CD4-positive, alpha-beta T cell treated with Interleukin-4 for 4 hours (primary cell): ENCODE measurements at places on chromosomes 7 and 10.

DNA sequence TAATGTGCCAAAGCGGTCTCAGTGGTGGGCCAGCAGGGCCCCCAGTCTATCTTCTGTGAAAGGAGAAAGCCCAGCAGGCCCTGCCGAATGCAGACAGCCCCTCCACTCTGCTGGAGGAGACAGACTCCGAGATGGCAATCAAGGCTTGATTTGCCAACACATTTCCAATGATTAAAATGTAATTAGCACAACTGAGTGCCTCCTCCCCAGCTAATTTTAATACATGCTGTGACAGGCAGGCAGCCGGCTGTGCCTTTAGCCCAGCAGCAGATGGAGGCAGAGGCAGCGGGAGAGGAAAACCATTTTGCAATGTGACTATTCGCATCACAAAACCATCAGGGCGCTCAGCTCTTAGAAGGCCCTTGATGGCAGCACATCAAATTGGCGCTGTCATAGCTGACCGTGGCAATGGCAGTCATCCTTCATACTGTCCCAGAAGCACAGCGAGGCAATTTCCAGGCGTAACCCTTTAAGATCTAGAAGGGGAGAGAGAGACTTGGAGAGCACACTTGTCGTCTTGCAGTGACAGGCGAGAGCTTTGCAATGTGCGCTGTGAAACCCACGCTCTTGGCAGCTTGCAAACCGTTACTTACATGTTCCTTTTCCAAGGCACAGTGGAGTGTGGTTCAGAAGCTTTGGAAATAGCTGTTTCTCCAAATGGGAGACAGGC, 714.8 kb upstream of the GALNT17 start:
- no peak for DNase-seq

GRCh38 chr10:111836571-111836970, 347.0 kb downstream of the GPAM start:
- DNase-seq = no peak

DNA sequence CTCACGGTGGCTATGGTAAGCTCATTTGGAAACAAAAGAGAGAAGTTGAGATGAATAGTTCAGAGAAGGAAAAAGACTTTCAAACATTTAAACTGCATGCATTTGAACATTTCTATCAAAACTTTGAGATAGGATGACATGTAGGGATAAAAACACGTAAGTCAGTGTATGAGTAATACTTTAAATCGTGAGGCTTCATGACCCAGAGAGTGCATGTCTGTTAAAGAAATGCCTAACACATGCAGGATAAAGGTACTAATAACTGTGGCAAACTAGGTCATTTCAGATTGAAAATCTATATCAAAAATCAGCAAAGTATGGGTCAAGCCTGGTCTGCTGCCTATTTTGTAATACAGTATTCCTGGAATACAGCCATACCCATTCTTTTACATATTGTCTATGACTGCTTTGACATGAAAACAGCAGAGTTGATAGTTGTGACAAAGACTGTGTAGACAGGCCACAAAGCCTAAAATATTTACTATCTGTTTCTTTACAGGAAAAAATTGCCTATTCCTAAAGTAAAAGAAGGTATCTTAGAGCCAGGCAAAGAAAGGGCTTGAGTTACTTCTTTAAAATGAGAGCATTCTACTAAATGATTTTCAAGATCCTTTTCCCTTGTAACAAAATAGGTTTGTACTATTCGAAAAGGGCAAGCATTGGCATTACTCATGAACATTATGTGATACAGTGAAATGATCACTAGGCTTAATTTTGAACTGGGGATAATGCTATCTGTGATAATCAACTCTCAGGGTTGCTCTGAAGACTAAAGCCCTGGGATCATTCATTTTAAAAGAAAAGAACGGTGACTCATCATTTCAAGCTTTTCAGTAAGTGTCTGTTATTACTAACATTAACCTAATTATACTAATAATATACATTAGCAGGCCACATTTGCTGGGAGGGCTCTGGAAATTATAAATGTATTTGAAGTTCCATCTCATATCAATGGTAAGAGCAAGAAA, 185.9 kb downstream of the CRPPA start:
- no peak for DNase-seq

DNA sequence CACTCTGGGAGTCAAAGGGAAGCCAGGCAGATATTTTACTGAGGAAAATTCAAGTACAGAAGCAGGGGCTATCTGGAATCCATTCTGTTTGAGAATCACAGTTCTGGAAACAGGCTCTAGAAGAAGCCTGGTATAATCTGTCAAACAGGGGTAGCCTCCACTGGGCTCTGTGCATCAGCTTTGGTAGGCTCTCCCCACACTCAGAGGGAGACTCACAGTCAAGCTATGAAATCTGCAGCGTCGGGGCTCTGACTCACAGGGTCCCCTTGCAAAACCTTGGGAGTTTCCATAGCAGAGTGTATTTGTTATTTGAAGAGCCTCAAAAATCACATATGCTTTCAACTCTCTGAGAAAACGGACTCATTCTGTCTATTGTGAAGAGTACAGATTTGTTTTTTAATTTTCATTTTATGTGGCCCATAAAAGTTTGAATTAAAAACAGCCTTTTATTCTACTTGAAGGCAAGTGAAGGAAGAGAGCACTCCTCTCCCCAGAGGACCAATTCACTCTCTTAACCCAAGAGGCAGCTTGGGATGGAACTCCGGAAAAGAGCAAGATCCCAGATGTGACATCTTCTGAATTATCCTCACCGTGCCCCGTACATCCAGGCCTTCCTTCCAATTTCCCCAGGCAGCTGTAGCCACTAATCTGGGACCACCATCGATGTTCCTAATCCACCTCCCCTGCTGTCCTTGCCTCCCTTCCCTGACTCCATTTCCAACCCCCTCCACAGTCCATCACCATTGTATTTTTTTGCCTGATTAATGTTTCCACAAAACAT, 590.9 kb upstream of the MGMT start:
- no peak for DNase-seq

DNA sequence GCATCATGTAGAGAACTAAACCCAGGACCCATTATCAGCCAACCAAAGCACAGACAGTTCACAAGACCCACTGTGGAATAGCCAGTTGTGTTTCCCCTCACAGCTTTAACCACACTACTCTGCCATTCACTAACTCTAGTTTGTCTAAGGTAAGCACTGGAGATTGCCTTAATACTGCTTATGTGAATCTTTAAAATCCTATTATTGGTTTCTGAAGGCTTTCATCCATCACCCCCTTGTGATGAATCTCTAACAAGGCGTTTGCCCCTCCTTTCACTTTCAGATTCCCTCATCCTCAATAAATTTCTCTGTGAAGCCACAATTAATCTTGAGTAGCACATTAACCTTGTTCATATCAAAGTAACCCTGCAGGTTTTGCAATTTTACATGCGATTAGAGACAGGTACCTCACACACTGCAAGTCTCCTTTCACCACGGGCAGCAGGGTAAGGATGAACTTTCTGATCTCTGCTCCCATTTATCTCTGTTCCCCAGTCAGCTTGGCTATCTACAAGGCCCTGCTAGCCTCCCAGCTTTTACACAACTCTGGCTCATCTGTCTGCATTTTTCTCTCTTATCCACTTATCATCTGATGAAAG, 785.6 kb downstream of the REEP3 start:
- DNase-seq = no peak

- DNase-seq = no peak
Observed at GRCh38 chr7:90660100-90660499, 64.0 kb downstream of the CDK14 start.

- DNase-seq = no peak
Observed at GRCh38 chr7:21999896-22000295, 54.2 kb upstream of the CDCA7L start.
